ENCODE measurements at places on chromosomes 6 and 20.

DNA sequence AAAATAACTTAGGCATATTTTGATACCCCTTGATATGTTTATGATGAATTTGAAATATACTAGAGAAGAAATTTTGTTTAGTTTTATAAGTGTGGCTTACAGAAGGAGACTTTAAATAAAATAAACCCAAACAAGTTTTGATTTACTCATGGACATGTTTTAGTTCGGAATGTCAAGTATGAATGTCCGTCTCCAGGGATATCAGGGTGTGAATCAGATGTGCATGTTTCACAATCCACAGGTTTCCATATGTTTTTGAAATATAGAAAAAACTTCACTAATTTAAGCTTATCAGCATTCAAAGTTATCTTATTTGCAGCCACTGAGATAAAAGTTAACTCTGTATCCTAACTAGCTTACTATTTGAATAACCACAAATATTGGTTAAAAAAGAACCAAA is 51.5 kb downstream of the PLCB1 start:
- no peak for DNase-seq

DNA sequence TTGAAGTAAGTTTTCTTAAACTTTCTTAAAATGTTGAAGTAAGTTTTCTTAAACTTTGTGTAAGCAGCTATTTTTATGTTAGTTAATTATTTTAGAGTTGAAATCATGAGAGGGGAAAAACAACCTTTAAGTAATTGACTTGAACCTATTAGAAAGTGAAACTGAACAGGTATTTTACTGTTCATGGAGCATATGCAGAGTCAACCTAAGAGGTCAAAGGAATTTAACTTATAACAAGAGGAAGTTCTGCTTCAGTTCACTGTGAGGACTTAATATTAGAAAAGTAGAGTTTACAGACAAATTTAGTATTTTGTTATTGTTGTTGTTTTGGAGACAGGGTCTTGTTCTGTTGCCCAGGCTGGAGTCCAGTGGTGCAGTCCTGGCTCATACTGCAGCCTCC is 38.0 kb downstream of the CDYL start:
- no peak for DNase-seq

GRCh38 chr6:166308033-166308768 is at the start of gene PRR18:
TSS of gene PRR18 (minus strand) at chr6:166308392. CDS start at chr6:166308142, 250 bp downstream.
- no peak for DNase-seq

- DNase-seq, result no peak
Observed at GRCh38 chr6:8441452-8441851, 6.1 kb upstream of the SLC35B3 start.

DNA sequence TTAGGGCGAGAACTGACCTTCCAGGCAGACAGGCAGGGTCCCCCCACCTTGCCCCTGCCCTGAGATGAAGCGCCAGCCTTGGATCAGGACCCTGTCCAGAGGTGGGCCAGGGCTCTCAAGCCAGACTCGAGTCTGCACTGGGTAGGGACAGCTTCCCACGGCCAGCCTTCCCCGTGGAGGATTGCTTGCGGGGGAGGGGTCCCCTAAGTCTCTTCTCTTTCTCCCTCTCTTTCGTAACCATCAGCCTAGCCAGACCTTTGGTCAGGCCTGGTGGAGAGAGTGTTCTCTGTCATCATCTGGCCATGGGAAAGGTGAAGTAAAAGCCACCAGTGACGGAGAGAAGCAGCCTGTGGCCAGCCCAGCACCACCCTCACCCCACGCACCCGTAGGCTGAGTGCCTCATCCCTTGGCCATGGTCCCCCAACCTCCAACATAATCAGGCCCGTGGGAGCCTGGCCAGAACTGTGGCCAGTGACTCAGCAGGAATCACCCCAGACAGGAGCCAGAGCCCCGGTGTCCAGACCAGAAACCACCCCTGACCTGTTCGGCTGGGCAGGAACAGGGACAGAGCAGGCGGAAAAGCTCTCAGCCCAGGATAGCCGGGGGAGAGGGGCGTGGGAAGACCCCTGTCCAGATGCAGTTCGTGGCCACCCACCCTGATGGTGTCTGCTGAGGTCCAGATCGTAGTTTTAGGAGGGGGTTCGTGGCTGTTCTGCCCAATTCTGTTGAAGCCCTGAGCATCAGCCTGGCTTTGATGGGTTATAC is 47.1 kb downstream of the SNAI1 start:
- no peak for DNase-seq

DNA sequence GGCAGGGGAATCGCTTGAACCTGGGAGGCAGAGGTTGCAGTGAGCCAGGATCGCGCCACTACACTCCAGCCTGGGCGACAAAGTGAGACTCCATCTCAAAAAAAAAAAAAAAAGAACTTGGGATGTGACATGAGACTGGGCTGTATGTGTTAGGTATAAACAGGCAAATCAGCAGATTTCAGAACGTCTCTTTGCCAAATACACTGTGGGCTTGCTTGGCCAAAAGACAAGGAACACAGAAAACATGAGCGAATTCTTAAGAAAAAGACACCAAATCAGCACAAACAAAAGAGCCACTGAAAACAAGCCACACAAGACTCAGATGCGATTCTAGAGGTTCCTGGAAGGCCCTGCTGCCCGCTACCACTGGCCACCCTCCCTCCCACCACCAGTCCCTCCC is 12.5 kb downstream of the ETV7 start:
- no peak for DNase-seq

- DNase-seq, result no peak
Observed at GRCh38 chr6:167828325-167828956, 1.7 kb downstream of the AFDN start.

DNA sequence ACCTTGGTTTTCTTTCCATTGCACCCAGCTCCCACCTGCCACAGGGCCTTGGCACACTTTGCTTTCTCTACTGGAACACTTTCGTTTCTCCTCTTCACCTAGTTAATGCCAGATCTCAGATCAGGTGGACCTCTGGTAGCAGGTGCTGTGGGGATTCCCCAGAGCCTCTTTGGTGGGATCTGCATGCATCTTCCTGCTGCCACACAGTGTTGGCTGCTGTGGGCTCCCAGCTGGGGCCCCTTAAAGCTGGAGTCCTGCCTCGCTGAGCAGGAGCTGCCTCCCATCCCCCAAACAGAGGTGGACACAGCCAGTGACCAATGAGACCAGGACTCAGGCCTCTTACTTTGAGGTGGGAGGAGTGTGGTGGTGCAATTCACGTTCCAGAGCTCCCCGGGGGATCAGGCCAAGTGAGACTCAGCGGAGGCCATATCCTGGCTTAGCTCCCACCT is 28.4 kb downstream of the CEBPB start:
- DNase-seq, result no peak
